ENCODE measurements at places on chromosomes 4 and X.
A peak's percentile ranks its signal among the peaks of the same experiment; 100 is the strongest.

- no peak for DNase-seq
Measured at GRCh38 chrX:115486510-115486909, 74.5 kb upstream of the PLS3 start.

DNA sequence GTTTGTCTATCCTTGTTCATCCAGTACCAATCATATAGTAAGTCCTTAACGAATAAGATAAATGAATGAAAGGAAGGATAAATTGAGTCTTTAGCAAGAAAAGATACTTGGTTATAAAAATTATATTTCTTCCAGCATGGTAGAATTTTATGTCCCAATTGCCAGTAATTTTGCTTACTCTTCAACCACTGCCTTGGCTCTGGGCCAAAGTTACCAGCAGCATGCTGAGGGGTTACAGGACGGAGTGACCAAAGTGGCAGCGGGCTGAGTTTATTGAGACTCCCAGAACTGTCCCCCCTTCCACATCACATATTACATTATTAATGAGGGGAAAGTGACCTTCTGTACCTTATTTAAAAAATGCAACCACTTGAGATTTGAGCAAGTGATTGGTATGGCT, 121.7 kb downstream of the RASGEF1B start:
- no peak for DNase-seq

- no peak for DNase-seq
Measured at GRCh38 chrX:71954458-71954857, 43.8 kb downstream of the NHSL2 start.

- no peak for DNase-seq
Measured at GRCh38 chrX:68944211-68944610, 115.4 kb downstream of the EFNB1 start.

- DNase-seq = no peak
Measured at GRCh38 chrX:151688695-151689094, 6.6 kb upstream of the PRRG3 start.

DNA sequence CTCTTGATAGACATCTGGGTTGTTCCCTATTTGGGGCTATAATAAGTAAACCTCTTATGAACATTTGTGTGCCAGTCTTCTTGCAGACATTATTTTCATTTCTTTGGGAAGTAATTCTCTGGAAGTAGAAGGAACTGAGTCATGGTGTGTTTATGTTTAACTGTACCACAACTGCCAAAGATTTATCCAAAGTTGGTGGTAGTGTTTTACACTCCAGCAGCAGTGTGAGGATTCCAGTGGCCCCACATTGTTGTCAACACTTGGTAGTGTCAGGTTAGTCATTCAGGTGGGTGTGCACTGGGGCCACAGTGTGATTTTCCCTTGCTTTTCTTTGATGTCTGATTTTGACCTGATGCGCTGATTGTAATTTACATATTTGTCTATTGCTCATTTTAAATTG, 5.0 kb upstream of the UVSSA start:
- no peak for DNase-seq

GRCh38 chrX:20409991-20410390, 143.3 kb upstream of the RPS6KA3 start:
- no peak for DNase-seq

GRCh38 chrX:21723814-21724213, 34.1 kb downstream of the SMPX start:
- DNase-seq = no peak

DNA sequence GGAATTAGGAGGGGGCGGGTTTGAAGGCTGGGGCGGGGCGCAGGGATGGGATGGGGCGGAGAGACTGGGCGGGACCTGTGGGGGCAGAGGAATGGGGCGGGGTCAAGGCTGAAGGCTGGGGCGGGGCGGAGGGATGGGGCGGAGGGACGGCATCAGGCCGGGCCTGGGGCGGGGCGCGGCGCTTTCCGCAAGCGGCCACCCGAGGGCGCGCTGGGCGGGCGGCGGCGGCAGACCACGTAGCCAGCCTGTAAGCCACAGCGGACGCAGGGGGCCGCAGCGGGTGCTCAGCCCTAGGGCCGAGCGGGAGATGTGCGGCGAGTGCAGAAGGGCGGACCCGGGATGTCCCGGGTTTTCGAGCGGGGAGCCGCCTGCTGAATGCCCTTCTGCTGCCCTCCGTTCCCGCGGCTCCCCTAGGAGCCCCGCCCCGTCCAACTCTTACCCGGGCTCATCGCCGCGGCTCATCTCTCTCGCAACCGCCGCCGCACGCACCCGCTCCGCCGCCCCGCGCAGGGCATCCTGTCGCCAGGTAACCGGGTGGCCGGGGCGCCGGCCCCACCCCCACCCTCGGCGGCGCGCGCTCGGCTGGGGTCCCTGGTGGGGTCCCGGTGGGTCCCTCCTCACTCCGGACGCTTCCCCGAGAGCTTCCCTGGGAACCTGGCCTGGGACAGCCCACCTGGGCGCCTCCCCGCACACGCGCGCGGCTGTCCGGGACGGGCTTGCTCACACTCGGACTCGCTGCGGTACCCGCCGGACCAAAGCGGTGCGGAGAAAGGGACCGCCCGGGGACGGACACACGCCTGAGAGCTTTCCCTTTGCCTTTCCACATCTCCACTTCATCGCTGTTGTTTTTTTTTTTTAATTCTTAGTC, at the start of gene CCDC110:
Gene CCDC110 (minus strand): TSS at position 499 of the 868 bp plus-strand sequence. CDS start 50 bp downstream, at position 449.
- DNase-seq = peak; percentile 83

- DNase-seq = no peak
Measured at GRCh38 chrX:38278682-38279081, 48.6 kb downstream of the RPGR start.

- DNase-seq = peak; percentile 28
Measured at GRCh38 chrX:119887721-119888425, 7.8 kb upstream of the AKAP14 start.

All from effector CD4-positive, alpha-beta T cell (primary cell).